ENCODE measurements at places on chromosomes 16 and 17.

DNA sequence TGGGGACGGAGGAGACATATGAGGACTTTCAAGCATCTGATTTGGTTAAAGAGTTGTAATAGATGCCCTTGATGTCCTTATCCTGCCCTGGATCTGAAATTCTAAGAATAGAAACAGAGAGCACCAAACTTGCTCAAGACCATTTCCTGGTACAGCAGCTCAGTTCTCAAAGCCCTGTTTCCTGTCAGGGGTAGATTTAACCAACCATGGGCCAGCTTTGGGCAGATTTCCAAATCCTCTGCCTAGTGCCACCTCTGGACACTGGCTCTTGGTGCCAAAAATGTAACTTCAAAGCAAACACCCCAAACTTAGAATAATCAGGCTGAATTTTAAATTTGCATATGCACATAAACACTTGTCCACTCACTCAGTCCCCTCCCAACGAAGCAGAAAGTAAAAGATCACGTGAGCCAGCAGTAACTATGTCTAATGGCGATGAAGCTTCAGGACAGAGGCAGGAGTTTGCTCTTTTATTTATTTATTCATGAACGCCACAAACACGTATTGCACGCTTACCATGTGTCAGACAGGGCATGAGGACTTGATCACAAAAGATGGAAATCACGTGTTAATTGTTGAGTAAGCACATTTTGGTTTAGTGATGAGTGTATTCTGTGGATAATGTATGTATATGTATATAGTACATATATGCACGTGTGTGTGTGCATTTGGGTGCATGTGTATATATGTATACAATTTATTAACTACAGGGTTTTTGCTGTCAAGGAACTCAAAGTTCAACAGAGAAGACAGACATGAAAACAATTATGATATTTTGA is 23.1 kb upstream of the SDK2 start:
- DNase-seq: no peak

DNA sequence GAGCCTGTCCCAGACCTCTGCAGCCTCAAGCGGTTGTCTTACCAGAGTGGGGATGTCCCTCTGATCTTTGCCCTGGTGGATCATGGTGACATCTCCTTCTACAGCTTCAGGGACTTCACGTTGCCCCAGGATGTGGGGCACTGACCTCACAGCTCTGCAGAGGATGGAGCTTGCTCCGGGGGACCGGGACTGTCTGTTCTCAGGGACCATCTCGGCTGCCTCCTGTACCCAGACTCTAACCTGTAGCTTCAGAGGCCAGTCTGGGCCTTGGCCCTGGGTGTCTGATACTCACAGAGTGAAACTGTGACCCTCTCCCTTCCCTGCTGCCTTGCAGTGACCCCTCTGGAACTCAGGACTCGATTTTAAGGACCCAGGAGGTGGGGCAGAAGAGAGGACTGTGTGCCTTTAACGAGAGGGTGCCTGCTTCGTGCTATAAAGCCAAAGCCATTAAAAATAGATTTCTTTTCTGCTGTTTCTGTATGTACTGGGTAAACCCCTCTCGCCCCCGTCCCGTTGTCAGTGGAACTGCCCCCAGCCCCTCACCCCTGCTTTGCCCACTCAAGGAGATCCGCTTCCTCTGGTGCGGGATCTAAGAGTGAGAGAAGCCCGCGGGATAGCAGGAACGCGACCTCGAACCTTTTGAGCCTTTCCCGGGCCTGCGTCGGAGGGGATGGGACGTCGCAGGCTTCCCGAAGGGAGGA is 1.1 kb upstream of the LLGL2 start:
- no peak for DNase-seq

DNA sequence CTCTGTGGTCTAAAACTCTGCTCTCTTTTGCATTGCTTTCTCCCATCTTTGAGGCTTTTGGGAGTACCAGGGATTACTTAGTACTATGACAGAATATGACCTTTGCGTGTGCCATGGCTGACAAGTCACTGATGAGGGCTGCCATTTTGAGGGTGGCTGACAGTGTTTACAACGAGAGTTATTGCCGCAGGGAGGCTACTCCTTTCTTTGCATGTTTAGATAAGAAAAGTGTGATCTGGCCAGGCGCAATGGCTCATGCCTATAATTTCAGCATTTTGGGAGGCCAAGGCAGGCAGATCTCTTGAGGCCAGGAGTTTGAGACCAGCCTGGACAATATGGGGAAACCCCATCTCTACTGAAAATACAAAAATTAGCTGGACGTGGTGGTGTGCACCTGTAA is 77.5 kb downstream of the GSG1L start:
- no peak for DNase-seq

- DNase-seq: peak; percentile 68
These were observed 9.5 kb downstream of the FOXF1 start for GRCh38 chr16:86519649-86520316.

- peak; percentile 74 for DNase-seq
These were observed at the start of gene TNFSF12 for GRCh38 chr17:7548585-7549400. TSS of gene TNFSF12 (plus strand) at chr17:7549058. CDS start at chr17:7549154, 96 bp downstream.
